Glomerular endothelial cell (primary cell): ENCODE measurements at places on chromosomes 7 and 10. TPM values are rescaled to one million over a fixed set of nuclear protein-coding genes. Genes with fewer than 3 reads are reported as not detected.

DNA sequence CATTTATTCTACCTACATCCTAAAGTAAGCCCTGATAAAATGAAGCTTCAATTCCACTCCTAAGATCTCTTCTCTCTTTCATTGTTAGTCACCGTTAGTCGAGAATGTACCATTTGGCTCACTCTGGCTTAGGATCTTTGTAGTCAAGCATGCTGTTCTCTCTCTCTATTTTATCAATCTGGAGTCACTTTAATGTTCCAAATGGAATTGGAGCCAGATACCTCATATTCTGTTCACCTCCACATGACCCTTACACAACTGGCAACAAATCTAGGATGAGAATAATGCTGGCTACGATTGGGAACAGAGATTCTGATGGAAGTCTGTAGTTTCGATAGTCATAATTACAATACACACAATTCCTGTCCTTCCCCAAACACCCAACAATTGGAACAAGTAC is 213.7 kb downstream of the TWIST1 start:
- no peak for DNase-seq

- no peak for DNase-seq
Measured at GRCh38 chr7:19508821-19509220, 200.0 kb downstream of the POLR1F start.

DNA sequence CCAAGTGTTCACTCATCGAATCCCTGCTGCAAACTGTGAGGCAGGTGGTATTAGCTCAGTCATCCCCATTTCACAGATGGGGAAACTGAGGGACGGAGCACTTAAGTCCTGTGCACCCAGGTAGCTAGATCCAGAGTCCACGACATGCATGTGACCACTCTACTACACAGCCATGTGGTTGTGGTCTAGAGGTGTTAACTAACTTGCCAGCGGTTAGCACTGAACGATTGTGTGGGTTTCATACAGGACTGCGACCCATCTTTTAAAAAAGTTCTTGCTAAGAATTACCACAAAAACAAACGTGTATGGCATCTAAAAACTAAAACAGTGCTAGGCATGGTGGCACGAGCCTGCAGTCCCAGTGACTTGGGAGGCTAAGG is 16.1 kb upstream of the ABCC2 start:
- DNase-seq = no peak

DNA sequence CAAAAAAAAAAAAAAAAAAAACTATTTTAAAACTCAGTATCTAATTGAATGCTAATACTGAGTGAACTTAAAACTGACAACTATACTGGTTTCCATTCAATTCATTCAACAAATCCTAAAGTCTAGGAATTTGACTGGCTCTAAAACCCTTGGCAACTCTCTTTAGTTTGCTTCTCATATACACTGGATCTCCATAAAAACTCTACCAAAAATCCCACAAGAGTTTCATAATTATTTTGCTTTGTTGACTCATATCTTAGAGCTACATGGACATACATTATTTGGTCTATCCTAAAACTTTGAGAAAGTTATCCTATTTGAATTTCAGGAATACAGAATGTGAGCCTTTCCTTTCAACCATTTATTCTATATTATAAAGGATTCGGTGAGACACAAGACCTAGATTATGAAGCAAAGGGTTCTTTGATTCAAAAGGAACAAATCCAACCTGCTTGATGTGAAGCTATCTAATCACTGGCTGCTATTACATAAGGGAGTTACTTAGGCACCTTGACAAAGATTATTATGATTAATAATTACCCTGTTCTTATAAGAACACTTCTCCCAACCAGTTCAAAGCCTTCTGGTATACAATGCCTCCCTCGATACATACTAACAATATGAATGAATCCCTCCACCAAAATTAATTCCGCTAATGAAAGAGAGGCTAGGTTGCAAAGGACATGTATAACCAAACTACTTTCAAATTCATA is 15.8 kb upstream of the KMT2E start:
- DNase-seq = no peak

- no peak for DNase-seq
Measured at GRCh38 chr10:75091146-75091545, 20.3 kb upstream of the SAMD8 start.

DNA sequence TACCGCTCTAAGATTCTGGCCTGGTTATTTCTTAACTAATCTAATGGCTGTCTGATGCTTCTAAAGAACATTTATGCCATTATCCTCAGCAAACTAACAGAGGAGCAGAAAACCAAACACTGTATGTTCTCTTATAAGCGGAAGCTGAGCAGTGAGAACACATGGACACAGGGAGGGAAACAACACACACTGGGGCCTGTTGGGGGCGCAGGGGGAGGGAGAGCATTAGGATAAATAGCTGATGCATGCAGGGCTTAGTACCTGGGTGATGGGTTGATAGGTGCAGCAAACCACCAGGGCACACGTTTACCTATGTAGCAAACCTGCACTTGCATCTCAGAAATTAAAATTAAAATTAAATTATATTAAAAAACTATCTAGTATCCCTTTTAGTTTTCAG is 853.5 kb downstream of the GATA3 start:
- no peak for DNase-seq

DNA sequence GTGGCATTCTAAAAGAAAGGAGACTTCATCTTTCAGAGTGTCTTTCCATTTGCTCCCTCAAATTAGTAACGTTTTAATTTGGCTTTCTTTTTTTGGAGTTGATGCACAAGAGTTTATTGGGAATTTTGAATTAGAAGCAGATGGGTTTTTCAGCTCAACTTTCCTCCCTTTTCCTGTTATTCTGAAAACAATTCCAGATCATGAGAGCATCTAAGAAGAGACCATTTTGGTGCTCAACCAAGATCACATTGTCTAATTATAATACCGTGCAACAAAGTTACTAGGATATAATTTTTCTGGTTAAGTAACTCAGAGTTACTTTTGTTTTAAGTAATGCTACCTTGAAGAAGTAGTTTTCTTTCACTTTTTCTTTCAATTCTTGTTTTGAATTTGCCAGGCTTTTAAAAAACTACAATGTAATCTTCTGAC is 396.6 kb upstream of the KLF6 start:
- DNase-seq = no peak

- DNase-seq = no peak
Measured at GRCh38 chr10:24277771-24278170, 68.8 kb downstream of the KIAA1217 start.

- no peak for DNase-seq
Measured at GRCh38 chr10:74040200-74041126, 42.5 kb downstream of the VCL start.

- DNase-seq = no peak
Measured at GRCh38 chr7:158463317-158463716, 124.3 kb downstream of the PTPRN2 start.

- no peak for DNase-seq
Measured at GRCh38 chr7:105365541-105366534, 22.9 kb downstream of the SRPK2 start.

DNA sequence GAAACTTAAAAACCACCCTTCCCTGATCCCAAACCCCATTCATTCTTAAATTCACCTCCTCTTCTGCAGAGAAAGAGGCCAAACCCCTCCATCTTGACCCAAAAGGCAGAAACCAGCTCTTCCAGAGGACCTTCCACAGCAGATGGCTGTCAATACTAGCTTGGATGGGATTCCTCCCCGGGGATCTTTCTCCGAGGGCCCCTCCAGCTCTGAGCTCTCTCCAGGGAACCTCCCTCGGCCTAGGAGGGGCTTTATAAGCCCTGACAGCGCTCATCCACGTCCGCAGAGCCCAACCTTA is 5.4 kb downstream of the TNRC18 start:
- DNase-seq = no peak

- no peak for DNase-seq
Measured at GRCh38 chr7:77348371-77348813, 67.8 kb downstream of the GSAP start.

DNA sequence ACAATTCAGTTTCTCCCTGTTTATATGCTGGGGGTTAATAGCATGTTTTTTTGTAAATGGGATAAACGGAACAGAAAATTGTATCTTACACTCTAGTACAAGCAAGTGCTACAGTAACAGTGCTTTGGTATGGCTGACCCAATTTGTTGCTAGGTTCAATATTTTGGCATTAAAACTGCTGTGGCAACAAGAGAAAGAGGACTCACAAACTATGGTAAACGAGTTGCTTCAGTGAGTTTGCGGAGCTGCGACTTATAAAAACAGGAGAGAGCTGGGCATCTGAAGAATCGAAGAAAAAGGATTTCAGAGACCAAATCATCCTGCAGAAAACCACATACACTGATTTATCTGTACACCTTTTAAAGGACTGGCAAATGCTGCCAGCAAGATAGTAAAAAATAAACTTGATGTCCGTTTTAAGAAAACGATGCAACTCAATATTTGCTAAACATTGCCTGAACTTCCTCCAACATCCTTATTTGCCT is 2.2 kb downstream of the GLUD1 start:
- DNase-seq = no peak

ANXA8 gene
- 0.12 TPM in 1 of 2 replicates, not detected in the other for total RNA-seq

BAIAP2L1 gene
- total RNA-seq = 5.1 and 6.4 TPM in 2 replicates

TMEM196 gene
- total RNA-seq = not detected in 2 replicates

FFAR4 gene
- not detected in 2 replicates for total RNA-seq

ODAD2 gene
- total RNA-seq = 0.24 and 0.70 TPM in 2 replicates

CARD11 gene
- 3.5 and 4.6 TPM in 2 replicates for total RNA-seq

AGR3 gene
- total RNA-seq = not detected in 2 replicates

GPR15LG gene
- not detected in 2 replicates for total RNA-seq

RNF32 gene
- total RNA-seq = 0.12 and 0.15 TPM in 2 replicates

ZNF365 gene
- total RNA-seq = 0.23 and 0.58 TPM in 2 replicates
